WERI-Rb-1 (cell line): ENCODE measurements at places on chromosomes 7 and 10.

GRCh38 chr10:124149189-124150042, 56.0 kb upstream of the CHST15 start:
- DNase-seq: no peak

DNA sequence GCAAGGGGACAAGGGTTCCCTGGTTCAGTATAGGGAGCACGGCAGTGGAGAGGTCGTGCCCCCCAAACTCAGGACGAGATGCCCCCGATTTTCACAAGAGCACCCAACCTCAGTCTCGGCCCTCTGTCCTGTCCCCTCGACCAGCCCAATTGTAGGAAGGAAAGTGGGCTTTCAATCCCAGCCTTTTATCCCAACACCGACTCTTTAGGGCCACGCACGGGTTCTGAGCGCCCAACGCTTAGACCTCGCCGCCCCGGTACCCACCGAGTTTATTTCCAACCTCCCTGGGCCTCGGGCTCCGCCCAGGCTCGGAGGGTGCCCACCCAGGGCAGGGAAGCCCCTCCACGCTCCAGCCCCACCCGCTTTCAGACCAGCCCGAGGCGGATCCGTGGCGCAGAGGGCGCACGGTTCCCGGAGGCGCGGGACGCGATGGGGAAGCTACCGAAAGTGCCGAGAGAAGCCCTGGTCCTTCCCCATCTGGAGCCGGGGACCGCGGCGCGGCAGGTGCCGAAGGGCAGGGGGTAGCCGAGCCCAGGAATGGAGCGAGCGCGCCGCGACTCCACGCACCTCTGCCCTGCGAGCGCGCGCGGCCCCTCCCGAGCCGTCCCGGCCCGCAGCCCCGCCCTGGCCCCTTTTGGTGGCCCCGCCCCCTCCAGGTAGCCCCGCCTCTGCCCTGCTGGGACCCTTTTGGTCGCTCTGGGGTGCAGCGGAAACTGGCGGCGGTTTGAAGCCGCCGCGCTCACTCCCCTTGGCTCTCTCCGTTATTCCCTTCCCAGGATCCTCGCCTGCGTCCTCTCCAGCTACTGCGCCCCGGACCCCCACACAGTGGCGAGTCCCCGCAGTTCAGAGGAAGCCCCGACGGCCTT, 20.4 kb downstream of the GRID2IP start:
- peak; percentile 67 for DNase-seq

DNA sequence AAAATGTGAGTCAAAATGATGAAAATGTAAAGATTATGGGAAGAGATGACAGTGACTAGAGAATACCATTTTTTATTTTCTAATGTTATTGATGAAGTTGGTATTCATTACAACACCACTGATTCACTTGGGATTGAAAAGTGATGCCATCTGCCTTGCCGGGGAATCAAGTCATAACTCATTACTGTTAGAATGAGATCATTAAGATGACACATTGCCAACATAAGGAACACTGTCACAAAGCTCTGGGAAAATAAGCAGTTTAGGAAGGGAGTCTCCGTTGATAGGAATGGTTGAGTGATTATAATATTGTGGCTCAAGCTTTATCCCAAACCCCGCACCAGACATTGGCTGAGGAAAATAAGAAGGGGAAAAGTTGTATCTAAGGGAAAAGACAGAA, 121.5 kb upstream of the PLPP4 start:
- no peak for DNase-seq

DNA sequence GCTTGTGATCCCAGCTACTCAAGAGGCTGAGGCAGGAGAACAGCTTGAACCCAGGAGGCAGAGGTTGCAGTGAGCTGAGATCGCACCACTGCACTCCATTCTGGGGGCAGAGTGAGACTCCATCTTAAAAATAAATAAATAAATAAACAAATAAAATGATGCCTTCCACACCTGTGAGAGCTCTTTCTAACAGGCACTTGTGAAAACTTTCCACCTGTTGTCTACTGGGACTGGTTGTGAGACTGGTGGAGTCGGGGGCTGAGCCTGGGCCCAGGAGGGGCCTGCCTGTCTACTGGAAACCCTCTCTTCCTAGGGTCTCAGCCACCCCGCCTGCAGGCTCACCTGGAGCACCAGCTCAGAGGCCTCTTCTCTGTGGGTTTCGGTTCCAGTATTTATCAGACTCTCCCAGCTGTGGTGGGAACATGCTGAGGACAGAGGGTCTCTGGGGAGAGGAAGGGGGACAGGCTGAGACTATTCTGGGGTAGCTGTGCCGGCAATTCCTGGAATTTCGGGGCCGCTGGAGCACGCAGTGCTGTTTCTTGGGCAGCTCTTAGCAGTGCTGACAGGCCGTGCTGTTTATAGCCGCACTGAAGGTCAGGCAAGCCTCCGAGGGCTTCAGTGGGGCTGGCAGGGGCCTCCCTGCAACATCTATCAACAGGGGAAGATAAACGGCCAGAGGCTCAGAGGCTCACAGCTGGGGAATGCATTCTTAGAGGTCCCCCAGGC, 3.8 kb downstream of the LDB3 start:
- DNase-seq: no peak

GRCh38 chr10:101848894-101849351, 5.3 kb upstream of the KCNIP2 start:
- no peak for DNase-seq

GRCh38 chr10:44385696-44386441, 972 bp upstream of the CXCL12 start:
- DNase-seq: no peak

- no peak for DNase-seq
Measured at GRCh38 chr10:59885430-59886134, 20.8 kb downstream of the CCDC6 start.

DNA sequence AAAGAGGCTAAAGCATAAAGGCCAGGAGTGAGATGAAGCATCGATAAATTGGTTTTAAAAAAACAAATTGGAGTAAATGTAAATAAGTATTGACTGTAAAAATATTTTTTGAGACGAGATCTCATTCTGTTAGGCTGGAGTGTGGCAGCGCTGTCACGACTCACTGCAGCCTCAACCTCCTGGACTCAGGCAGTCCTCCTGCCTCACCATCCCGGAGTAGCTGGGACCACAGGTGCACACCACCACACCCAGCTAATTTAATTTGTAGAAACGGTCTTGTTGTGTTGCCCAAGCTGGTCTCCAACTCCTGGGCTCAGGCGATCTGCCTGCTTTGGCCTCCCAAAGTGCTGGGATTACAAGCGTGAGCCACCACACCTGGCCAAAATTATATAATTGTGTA, 17.8 kb downstream of the HNRNPA2B1 start:
- no peak for DNase-seq
